ENCODE measurements at places on chromosomes 16 and 17.
A peak's percentile ranks its signal among the peaks of the same experiment; 100 is the strongest.

GRCh38 chr17:3890082-3890877 is 2.6 kb downstream of the CAMKK1 start:
- peak; percentile 89 for DNase-seq

- DNase-seq = no peak
These were observed 1.2 kb downstream of the SNX20 start for GRCh38 chr16:50679676-50680555.

DNA sequence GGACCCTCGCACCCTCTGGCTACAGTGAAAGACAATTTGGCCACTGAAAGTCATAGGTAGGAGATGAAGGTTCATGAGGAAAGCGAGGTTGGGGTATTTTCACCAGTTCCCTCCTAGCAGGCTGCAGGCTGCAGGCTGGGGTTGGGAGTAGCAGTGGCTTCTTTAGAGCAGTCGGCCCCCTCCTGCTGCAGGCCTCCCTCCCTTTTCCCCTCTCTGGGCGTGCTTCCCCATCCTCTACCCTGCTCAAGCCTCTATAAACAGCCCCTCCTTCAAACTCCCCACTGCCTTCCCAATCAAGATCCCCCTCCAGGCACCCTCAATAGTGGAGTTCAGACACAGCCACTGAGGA is 41.8 kb downstream of the GAS7 start:
- DNase-seq = no peak

DNA sequence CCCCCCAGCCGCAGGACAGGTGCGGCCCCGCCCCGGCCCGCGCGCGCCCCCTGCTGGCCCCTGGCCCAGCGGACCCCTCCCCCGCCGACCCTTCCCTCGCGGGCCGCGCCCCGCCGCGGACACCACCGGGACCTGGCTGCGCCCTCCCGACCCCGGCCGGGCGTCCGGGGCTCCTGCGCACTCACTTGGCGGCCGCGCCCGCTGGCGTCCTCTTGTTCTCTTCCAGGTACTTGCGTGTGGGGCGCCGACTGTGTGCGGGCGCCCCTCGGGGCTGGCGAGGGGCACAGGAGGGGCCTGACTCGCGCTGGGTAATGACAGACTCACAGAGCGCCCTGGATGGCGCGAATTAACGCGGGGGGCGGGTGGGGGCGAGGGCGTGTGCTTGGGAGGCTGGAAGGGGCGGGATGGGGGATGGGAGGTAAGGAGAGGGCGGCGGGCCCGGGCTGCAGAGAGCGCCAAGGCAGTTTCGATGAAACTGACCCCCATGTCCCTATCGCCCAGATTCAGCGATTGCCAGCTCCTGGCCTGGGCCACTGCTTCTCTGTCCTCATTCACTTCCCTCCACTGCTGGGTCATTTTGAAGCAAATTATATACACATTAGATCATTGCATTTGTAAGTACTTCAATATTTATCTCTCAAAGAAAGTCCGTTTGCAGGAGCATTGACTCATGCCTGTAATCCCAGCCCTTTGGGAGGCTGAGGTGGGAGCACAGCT is 445 bp upstream of the DBNDD1 start:
- peak; percentile 28 for DNase-seq

- peak; percentile 26 for DNase-seq
These were observed 7.2 kb downstream of the SPACA3 start for GRCh38 chr17:32998887-32999228.

DNA sequence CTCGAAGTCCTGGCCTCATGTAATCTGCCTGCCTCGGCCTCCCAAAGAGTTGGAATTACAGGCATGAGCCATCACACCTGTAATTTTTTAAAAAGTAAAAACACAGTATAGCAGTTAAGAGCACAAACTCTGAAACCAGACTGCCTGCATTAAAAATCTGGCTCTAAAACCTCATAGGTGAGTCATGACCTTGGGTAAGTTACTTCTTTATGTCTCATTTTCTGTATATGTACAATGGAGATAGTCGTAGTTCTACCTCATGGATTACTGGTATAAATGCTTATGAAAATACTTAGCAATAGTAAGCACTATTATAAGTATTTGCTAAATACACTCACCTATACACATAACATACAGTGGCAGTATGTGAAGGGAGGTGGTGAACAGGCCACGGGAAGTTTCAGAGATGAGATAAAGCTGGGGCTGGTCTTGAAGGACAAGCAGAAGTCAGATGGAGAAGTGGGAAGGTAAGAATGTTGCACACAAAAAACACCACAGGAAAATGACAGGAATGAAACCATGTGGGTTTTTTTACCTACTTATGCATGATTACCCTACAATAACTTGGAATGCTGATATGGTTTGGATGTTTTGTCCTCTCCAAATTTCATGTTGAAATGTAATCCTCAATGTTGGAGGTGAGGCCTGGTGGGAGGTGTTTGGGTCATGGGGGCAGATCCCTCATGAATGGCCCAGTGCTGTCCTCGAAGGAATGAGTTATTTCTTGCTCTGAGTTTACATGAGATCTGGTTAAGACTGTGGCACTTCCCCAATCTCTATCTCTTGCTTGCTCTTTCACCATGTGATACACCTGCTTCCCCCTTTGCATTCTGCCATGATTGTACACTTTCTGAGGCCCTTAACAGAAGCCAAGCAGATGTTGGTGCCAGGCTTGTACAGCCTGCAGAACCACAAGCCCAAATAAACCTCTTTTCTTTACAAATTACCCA is 33.9 kb downstream of the ZNF652 start:
- peak; percentile 38 for DNase-seq

- no peak for DNase-seq
These were observed 76.1 kb downstream of the MPRIP start for GRCh38 chr17:17118399-17118798.

DNA sequence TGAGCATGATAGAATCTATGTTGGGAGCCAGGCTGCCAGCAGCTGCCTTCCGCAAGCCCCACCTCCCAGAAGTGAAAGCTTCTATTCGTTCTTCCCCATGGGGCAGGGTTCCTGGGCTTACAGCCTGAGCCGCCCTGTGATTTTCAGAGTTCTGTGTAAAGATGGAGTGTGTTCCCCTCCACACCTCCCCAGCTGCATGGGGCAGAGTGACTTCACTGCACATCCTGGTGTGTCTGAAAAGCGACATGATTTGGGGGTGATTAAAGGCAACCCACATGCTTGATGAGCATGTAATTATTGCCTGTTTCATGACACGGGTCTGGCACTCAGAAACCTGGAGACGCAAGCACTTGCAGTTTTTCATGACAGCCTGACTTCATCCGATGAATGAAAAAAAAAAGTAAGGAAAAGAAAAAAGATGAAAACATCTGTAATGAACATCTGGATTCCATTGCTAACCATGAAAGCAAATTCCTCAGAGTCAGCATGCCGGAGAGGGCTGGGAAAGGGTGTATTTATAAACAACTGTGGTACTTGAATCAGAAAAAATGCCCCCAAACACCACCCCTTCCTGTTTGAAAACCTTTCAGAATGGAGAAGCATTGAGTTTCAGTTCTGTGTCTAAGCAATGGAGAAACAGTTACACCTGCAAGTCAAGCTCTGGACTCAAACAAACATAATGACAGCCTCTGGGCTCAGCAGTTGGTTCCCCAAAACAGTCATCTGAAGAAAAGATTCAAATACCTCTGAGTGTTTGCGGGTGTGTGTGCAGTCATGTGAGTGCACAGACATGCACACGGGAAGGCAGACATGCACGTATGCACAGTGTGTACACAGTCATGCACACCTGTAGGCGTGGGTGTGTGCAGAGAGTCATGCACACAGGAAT is 266.0 kb downstream of the ENGASE start:
- no peak for DNase-seq

DNA sequence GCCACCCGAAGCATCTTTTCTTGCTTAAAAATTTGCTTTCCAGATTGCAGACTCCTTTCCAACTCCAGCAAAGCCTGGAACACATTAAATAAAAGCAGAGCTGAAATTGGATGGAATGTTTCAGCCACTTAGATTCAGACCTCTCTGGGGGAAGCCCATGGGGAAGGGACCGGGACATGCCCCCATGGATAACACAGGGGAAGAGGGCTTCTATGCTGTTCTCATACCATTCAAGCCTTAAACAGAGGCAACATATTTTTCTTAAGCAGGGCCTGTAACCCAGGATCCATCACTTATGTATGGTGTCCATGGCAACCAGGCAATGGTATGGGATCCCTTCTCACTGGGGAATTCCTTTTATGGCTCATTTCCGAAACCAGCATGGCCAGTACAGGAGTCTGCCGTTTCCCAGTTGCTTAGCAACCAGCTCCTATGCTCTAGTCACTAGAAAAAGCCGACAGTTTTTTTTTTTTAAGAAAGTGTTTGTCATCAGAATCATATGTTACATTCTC is 62.0 kb upstream of the MARCHF10 start:
- no peak for DNase-seq

GRCh38 chr16:24382762-24383407 is 126.8 kb downstream of the CACNG3 start:
- DNase-seq = no peak

DNA sequence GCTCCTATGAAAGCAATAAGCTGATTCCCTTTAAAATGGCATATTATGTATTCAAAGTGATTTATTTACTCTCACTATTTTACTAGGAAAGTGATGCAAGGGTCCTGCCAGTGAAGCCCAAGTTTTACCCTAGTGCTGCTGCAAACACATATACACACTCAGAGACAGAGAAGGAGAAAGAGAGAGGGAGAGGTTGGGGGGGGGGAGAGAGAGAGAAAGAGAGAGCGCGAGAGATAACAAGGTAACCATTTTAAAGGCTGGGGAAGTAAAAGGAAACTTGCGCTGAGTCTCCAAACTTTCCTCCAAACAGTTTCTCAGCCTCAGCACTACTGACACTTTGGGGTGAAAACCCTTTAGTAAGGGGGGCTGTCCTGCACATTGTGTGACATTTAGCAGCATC is 5.9 kb downstream of the USP31 start:
- DNase-seq = no peak

- DNase-seq = no peak
These were observed 8.2 kb downstream of the KRT9 start for GRCh38 chr17:41563607-41564170.

- DNase-seq = no peak
These were observed 31.6 kb downstream of the CYB5D2 start for GRCh38 chr17:4174556-4174955.

DNA sequence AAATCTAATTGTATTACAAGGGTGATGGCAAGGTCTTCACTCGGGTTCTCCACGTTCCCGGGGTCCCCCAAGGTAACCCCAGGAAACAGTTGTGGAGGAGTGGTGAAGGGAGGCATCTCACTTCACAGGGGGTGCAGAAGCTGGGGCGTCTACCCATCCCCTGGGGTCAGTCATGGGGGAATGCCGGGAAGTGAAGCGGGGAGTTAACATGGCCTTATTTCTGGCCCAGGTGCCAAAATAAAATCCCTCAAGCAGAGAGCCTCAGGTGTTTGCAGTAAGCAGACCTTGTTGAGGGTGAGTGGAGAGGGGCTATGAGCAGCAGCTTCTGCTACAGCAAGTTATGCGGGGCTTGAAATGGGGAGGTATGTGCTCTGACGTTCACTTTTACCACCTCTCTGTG is 9.0 kb upstream of the ATP2C2 start:
- DNase-seq = no peak

DNA sequence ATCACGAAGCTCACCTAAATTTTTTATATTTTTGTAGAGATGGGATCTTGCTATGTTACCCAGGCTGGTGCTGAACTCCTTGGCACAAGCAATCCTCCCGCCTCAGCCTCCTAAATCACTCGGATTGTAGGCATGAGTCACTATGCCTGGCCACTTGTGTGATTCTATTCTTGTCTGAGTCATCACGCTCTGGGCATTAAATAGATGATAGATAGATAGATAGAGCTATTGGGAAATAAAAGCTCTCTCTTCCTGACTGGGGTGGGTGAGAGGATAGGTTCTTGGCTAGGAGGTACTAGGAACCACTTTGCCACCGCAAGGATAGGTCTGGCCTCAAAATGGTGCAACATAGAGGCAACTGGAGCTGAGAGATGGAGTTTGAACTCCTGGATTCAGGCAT is 21.4 kb upstream of the CACNG3 start:
- no peak for DNase-seq

DNA sequence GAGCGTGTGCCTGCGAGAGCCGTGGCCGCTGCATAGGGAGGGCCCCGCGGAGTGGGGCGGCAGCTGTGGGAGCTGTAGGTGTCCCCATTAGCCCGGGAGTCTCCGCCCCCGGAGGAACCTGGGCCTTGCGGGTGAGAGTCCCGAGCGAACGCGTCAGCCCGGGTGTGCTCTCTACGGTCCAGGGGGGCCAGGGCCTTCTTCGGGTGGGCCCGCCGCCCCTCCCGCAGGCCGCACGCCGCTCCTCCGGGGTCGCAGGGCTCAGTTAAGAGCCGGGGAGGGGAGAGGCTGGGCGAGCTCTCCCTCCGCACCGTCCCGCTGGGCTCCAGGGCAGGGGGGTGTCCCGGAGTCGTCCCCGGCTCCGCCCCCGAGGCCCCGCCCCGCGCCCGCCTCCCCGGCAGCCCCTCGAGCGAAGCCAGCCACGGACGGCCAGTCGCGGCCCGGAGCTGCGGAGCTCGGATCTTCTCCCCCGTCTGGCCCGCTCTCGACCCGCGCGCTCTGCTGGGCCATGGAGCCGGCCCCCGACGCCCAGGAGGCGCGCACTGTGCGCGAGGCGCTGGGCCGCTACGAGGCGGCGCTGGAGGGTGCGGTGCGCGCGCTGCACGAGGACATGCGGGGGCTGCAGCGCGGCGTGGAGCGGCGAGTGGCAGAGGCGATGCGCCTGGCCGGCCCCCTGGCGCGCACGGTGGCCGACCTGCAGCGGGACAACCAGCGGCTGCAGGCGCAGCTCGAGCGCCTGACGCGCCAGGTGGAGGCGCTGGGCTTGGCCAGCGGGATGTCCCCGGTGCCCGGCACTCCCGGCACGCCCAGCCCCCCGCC is at the start of gene SMTNL2:
Gene SMTNL2 (plus strand): TSS at position 429 of the 816 bp plus-strand sequence. CDS start 77 bp downstream, at position 506.
- peak; percentile 39 for DNase-seq

- DNase-seq = no peak
These were observed 115.3 kb downstream of the C16orf78 start for GRCh38 chr16:49488740-49489525.

DNA sequence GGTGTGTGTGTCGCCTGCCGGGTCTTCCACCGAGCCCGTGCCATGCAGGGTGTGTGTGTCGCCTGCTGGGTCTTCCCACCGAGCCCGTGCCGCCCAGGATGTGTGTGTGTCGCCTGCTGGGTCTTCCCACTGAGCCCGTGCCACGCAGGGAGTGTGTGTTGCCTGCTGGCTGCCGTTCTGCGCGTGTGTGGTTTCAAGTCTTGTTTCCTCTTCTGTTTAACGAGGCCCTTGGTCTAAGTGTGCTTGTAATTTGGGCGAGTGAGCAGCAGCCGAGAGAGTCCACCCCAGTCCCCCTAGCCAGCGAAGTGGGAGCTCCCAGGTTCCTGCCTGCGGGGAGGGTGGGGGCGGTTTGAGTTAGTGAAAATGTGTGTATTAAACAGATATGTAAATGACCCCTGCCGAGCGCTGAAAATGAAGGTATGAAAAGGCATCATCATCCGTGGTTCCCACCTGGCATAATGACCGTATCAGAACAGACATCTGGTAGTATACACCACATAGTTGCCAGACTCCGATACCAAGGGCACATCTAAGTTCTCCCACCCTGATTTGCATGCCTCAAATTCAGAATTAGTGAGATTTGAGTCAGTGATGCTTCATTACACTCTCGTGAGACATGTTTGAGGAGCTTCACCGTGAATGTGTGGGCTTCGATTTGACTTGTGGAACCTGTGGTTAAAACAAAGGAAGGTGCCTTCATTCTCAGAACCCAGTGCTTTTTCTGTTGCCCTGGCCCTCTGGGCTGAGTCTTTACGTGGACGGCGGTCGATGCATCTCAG is 114.5 kb upstream of the CHMP6 start:
- no peak for DNase-seq

GRCh38 chr17:14205992-14206461 is 30.6 kb downstream of the CDRT15 start:
- DNase-seq = no peak

GRCh38 chr17:47235506-47235905 is 18.1 kb upstream of the ITGB3 start:
- DNase-seq = no peak

GRCh38 chr16:64991001-64991400 is 130.9 kb downstream of the CDH11 start:
- DNase-seq = no peak

Measured in kidney glomerular epithelial cell (primary cell).